MM.1S (cell line): ENCODE measurements at places on chromosomes 4 and X.

- no peak for DNase-seq
Measured at GRCh38 chrX:39264023-39264422, 462.8 kb downstream of the MID1IP1 start.

DNA sequence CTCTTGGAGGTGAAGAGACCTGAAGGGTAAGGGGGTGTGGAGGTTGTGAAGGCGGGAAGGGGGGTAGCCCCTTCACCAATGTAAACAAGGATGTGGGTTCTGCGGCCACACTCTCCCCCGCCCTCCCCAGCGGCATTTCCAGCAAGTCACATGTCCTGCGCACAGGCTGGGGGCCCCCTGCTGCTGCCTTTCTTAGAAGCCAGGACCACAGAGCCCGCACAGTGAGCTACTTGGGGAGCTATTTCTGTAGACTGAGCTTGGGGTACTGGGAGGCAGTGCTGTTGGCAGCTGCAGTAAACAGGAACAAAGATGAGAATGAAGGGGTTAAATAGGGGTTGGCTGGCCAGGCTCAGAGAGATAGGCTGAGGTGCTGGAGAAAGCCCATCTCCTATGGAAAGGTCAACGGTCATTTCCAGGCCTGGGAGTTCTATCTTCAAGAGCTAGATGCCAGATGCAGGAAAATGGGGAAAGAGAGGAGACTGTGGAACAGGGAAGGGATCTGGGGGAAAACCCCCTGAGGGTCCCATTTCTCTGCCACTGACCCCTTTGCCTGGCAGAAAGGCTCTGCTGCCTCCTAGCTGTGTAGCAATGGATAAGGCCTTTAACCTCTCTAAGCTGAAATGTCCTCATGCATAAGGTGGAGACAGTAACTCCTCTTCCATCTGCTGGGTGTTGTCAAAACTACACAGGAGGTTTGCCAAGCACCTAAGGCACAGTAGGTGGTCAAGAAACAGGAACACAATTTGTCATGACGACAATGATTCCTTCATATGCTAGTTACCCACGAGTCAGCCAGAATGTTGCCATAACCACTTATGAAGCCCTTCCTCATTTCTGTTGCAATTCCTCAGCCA lies 18.5 kb upstream of the PIM2 start:
- peak; percentile 94 for DNase-seq

DNA sequence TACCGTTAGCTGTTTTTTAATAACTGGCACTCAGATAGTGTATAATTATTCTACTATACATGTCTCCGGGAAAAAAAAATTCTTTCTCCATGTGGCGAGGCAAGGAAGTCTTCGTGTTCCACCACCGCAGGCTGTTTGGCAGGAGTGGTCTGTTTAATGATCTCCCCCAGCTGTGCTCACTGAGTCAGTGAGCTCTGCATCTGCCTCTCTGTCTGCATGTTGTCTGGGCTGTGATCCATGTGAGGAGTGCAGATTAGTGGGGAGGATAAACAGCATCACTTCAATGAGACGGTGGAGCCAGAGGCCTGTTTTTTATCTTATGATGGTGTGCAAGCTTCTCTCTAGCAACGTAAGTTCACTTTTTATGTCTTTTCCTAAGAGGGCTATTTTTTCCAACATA lies 69.8 kb downstream of the RPS3A start:
- no peak for DNase-seq

- no peak for DNase-seq
Measured at GRCh38 chr4:10765386-10765785, 80.8 kb upstream of the CLNK start.

GRCh38 chr4:110949542-110949941 lies 326.7 kb upstream of the PITX2 start:
- DNase-seq: no peak

DNA sequence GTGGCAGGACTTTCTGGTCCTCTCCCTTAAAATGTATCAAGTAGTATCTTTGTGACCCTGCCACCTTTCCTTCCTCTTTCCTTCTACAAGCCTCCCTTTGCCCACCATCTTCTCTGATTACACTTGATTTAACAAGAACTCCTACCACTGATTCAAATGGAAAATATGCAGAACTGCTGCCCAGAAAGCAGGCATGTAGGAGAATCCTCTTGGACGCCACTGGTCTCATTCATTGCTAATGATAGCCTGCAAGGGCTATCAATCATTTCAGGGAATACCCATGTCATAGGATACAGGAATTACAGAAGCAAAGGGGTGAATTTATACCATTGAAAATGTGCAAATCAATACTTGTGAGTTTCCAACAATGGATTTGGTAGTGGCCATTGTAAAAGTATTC lies 294.6 kb upstream of the NRK start:
- no peak for DNase-seq

- peak; percentile 11 for DNase-seq
Measured at GRCh38 chr4:5212255-5213013, 161.2 kb downstream of the STK32B start.

- peak; percentile 9 for DNase-seq
Measured at GRCh38 chr4:137610960-137611359, 78.7 kb upstream of the PCDH18 start.

GRCh38 chr4:102843938-102844337 lies 16.6 kb upstream of the UBE2D3 start:
- no peak for DNase-seq

DNA sequence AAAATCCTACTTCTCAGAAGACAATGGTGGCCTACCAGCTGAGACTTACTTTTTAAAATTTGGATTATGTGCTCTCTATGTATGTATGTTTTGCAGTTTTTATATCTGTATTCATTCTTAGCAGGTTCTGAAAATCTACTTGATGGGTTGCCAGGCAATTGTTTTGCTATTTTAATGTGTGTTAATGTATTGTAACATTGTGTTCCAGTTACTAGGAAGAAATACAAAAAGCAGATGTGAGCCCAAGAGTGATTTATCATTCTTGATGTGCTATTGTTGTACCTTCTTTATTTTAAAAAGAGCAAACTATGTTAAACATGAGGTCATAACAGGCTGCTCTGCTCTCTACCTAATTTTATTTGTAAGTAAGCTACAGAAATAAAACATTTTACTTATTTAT lies 81.9 kb downstream of the REPS2 start:
- DNase-seq: no peak

DNA sequence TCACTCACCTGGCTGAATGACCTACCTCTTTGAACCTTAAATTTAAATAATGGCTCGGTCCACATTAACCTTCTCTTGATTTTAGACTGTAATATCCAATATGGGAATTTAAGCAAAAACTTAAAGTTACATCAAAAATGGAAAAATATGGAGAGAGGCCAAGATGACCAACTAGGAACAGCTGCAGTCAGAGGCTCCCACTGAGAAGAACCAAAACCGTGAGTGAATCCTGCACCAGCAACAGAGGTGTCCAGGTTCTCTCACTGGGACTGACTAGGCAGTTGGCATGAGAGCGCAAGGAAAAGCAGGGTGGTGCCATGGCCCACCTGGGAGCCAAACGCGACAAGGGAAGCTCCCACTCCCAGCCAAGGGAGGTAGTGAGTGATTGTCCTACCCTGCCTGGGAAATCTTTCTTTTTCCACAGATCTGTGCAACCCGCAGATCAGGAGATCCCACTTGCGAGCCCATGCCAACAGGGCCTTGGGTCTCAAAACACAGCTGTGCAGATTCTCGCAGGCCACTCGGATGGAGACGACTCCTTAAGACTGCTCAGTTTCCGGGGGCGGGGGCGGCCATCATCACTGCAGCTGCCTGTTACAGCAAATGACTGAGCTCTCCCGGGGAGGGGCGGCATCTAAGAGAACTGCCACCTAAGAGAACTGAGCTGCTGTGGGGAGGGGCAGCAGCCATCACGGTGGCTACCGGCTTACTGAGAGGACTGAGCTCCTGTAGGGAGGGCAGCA lies 343.4 kb downstream of the DMD start:
- DNase-seq: no peak

DNA sequence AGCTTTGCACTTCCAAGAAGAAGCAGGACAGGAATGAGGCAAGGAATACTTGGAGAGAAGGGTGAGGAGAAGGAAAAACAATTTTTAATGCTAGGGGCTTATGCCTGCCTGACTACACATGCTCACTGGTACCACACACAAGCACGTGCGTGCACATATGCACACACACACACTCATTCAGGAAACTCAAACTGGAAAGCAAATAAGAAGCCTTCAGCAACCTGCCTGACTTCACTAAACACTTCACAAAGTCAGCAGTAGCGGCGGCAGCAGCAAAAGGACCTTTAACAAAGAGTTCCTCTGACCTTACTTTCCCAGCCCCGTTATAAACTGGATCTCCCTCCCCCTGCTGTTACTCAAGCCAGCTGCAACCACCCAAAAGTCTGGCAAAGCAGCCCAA lies 3.3 kb downstream of the ZDHHC9 start:
- no peak for DNase-seq

- no peak for DNase-seq
Measured at GRCh38 chr4:15702941-15703403, at the start of gene BST1. Gene BST1, plus strand, starts transcription at chr4:15703065. Its CDS starts 80 bp downstream, at chr4:15703145.

DNA sequence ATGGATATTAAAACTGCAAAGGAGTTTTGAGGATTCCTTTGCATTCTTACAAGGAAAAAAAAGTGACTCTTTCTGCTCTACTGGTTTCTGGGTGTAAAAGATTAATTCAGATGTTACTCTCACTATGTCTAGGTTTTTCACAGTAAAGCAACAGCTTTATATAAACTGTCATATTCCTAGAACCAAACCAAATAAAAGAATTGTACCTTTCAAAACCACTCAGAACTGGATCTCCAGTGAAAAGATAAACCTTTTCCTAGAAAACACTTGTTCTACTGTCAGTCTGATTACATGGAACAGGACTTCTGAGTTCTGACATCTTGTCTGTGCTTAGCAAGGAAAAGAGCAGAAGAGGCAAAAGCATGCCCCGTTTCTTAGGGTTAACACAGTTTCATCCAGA lies 5.0 kb upstream of the PPID start:
- no peak for DNase-seq

DNA sequence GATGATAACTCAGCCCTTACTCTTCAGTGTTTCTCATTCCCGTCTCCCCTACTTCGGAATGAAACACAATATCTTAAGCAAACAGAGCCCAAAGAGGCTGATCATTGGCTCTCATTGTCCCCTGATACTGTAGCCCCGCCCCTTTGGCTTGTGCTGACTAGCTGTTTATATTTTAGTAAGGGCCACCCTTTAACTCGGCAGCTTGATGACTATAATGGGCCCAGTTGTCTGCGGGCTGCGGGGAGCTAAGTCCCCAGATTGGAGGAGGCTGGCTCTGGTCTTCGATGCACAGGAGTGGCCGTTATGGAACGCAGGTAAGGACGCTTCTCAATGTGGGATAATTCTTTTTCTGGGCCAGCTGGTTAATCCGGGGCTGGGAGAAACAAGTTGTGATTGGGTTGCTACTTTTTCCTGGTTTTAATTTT lies at the start of gene TRIM2:
TRIM2 (plus strand) TSS at position 197 of the 425 bp plus-strand sequence; CDS start at position 285, 88 bp downstream.
- no peak for DNase-seq

- DNase-seq: no peak
Measured at GRCh38 chr4:39030725-39031124, 1.5 kb downstream of the TMEM156 start.

DNA sequence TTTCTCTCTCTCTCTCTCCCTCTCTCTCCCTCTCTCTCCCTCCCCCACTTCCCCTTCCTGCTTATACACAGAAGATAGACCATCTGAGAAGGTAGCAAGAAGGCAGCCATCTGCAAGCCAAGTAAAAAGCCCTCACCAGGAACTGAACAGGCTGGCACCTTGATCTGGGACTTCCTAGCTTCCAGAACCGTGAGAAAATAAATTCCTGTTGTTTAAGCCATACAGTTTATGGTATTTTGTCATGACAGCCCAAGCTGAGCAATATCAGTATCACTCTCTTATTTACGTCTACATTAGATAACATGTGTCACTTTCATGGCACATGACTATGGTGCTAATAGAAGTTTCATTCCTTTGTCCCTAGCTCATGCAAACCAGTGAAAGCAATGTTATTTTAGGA lies 581.1 kb downstream of the INPP4B start:
- DNase-seq: no peak

DNA sequence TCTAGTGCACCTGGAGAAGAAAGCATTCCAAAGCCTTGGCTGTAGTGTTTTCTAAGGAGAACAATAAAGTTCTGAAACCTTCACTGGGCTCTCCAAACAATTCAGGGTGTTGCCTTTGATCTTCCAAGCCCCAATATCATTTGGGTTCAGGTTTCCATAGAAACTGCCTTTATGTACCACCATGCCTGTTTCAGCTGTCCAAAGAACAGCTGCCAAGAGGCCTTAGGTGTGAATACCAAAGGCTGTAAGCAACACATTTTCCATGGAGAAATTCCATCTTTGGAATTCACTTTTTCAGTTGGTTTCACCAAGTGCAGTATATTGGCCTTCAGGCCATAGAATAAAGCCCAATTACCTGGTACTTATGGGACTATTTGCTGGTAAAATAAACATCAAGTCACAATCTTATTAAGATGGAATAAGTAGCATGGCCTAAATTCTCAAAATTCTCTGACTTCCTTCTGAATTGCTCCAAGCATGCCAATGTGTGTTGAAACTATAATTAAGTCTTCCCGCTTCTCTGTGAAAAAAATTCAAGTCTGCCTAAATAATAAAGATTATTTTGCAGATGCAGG lies 61.9 kb downstream of the COX18 start:
- DNase-seq: no peak

GRCh38 chr4:172927096-172927814 lies 241.4 kb upstream of the GALNT7 start:
- no peak for DNase-seq

DNA sequence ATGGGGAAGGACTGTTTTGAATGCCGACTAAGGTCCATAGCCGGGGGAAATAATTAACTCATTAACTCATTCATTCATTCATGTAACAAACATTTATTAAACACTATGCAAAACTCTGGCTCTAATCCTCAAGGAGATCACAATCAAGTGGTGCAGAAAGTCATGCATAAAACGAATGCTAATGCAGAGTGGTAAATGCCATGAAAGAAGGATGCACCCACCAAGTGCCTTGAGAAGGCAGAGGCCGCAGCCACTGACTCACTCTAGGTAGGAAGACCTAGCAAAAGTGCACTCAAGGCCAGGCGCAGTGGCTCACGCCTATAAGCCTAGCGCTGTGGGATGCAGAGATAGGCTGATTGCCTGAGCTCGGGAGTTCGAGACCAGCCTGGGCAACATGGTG lies 22.9 kb downstream of the SLITRK2 start:
- no peak for DNase-seq

DNA sequence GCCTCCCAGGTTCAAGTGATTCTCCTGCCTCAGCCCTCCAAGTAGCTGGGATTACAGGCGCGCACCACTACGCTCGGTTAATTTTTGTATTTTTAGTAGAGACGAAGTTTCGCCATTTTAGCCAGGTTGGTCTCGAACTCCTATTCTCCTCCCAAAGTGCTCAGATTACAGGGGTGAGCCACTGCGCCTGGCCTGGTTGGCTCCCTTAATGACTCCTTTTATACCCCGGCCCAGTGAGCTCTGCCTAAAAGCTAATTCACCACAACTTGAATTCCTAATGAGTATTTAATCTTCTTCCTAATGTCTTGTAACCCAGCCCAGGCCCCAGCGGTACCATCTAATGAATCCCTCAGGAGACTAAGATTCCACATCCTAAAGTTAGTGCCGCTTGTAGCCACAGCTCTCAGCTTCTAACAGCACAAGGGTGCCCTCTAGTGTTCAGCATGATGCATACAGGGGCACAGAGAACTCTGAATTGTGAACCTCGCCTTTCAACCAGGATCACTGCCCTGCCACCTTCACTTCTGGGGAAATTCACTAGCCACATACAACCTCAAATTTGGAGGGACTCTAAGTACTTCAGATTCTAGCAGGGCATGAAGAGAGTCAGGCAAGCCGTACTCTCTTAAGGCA lies 89.5 kb downstream of the OR13H1 start:
- peak; percentile 58 for DNase-seq

GRCh38 chr4:152009983-152010709 lies 249.3 kb upstream of the GATB start:
- DNase-seq: no peak

- no peak for DNase-seq
Measured at GRCh38 chr4:1621526-1621925, 62.6 kb downstream of the FAM53A start.

GRCh38 chrX:69231903-69232302 lies 66.7 kb upstream of the PJA1 start:
- DNase-seq: no peak
